ENCODE measurements at places on chromosomes 6 and 20.
A peak's percentile ranks its signal among the peaks of the same experiment; 100 is the strongest.

GRCh38 chr6:44650947-44651346 lies 263.4 kb downstream of the CDC5L start:
- DNase-seq, result no peak

DNA sequence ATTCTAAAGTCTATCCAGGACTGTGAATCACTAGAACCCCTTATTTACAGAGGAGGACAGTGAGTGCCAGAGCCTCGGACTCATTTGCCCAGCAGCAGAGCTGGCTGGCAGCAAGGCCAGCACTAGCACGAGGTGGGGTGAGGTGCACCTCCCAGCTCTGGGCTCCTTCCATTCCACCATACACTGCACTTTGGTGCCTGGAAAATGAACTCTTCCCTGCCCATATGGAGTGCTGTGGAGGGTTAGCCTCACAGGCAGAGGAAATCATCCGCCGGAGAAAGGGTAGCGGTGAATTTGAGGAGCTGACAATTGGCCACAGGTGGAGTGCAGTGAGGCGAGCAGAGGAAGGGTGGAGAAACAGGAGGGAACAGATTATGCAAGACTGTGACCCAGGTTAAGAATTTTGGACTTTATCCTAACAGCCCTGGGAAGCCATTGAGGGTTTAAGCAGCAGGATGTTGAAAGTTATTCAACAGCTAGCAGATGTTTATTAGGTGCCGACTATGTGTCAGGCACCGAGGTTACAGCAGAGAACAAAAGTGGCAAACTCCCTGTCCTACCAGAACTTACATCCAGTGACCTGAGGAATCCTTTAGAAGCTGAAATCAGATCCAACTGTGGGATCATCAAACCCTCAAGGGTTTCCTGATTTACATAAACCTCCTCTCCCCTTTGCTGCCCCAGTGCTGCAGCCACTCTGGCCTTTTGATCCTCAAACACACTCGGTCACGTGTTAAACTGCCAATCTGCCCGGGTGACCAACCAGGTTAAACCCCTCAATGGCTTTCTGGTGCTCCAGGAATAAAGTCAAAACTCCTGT lies 6.2 kb downstream of the TRIM26 start:
- DNase-seq, result no peak

DNA sequence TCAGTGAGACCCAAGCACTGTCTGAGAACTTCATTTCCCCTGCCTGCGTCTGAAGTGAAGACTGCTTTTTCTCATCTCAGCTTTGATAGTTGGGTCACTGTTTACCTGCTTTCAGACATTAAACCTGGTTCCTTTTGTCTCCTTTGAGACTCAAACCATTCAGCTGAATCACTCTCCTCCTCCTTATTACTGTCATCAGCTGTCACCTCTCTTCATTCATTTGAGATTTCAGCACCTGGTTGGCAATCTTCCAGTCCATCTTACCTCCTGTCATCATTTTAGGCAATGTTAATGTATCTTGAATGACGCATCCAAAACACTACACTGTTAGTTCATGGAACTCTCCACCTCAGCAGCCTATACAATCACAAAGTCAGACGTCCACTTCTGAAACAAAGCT lies 34.3 kb upstream of the SOX4 start:
- DNase-seq, result no peak

- no peak for DNase-seq
These were observed 492.4 kb downstream of the PKHD1 start for GRCh38 chr6:51594981-51595380.

- no peak for DNase-seq
These were observed 60.6 kb upstream of the NT5E start for GRCh38 chr6:85389151-85389797.

DNA sequence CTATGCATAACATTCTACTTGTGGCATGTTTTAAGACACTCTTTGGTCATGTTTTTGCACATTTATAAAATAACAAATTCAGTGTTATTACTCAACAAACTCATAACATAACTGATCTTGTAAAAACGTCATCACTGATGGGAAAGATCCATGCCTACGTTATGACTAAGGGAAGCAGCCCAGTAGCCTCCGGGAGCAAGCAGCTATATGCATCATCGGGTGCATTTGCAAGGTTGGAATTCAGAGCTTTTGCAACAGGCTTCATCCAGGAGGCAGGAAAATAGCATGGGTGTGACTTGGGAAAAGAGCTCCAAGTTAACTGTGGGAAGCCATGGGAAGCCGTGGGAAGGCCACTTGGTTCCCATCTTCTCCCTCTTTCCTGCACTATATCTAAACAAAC lies 271.6 kb upstream of the SGK1 start:
- DNase-seq, result no peak

- no peak for DNase-seq
These were observed 27.3 kb downstream of the COL21A1 start for GRCh38 chr6:56220078-56220477.

DNA sequence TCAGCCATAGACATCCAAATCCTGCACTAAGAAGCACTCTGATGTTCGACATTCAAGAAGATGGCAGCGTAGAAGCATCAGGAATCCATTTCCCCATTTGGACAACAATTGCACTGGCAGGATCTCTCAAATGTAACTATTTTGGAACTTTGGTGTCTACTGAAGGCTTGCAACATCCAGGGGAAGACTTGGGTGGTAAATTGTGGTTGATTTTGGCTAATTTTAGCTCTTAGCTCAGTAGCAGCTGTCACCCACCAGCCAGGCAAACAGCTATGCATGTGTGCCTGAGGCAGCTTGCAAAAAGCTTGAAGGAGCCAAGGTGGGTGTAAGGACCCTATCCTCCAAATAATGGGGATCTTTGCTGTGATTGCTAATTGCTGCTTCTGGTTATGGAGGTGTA lies 35.1 kb upstream of the PPP1R3G start:
- no peak for DNase-seq

DNA sequence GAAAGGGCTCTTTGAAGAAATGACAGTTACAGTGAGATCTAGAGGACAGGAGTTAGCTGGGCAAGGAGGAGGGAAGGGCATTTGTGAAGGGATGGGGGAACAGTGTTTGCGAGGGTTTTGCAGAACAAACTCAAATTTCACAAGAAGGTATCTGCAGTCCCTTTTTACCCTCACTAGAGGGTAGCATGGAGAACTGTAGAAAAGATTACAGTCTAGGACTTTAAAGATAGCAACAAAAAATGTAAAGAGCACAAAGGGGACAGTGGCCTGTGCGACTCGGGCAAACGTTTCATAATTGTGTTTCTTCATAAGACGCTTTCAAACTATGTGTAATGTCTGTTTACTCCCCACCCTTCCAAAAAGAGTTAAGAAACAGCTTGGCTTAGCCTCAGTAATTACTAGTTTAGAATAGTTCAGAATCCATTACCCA lies 21.2 kb upstream of the ASXL1 start:
- peak; percentile 28 for DNase-seq

GRCh38 chr20:1364106-1364505 lies 28.7 kb downstream of the FKBP1A start:
- DNase-seq, result no peak

DNA sequence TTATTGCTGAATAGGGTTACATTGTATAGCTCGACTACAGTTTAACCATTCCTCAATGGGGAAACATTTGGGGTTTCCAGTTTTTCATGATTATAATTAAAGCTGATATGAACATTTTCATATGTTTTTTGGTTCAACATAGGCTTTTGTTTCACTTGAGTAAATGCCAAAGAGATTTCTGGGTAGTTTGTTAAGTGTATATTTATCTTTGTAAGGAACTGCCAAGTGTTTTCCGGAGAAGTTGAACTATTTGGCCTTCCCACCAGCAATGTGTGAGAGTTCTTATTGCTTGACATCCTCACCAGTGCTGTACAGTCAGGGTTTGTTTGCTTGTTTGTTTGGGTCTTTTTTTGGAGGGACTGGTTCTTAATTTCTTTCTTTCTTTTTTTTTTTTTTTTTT lies 83.7 kb upstream of the RALY start:
- DNase-seq, result no peak

GRCh38 chr20:34808583-34808982 lies 16.9 kb downstream of the NCOA6 start:
- no peak for DNase-seq

GRCh38 chr6:145375502-145375901 lies 359.8 kb downstream of the EPM2A start:
- no peak for DNase-seq

DNA sequence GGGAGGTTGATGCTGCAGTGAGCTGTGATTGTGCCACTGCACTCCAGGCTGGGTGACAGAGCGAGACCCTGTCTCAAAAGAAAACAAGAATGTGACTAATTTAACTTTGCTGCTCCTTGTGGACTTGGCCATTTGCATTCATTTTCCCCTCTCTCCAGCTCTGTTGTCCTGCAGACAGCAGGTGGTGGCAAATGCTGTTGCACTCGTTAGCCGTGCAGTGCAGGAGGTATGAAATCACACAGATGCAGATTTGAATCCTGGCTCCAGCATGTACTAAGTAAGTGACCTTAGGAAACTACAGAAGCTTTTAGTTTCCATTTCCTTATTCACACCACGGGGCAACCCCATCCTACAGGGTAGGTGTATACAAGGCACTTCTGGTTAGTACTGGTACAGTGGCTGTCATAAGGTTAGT lies 9.6 kb upstream of the BEND3 start:
- DNase-seq, result no peak

- no peak for DNase-seq
These were observed 320.2 kb downstream of the MAFB start for GRCh38 chr20:40368876-40369275.

DNA sequence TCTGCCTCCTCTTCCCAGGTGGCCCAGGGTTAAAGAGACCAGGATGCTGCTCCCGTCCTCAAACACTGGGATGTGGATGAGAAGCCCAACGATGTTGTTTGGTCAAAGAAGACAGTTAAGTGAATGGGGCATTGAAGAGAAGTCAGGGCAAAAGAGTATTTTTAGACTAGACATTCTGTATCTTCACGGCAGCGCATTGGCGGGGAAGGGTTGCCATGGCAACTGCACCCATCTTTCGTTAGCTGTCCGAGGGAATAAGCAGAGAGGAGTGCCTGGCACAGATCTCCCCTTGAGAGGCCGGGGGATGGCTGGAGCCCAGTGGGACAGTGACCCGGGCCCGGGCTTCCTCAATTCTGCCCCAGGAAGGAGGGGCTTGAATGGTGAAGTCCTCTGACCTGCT lies 56.4 kb upstream of the GPR31 start:
- DNase-seq, result no peak

GRCh38 chr6:71277926-71278600 lies 10.5 kb upstream of the OGFRL1 start:
- DNase-seq, result no peak

DNA sequence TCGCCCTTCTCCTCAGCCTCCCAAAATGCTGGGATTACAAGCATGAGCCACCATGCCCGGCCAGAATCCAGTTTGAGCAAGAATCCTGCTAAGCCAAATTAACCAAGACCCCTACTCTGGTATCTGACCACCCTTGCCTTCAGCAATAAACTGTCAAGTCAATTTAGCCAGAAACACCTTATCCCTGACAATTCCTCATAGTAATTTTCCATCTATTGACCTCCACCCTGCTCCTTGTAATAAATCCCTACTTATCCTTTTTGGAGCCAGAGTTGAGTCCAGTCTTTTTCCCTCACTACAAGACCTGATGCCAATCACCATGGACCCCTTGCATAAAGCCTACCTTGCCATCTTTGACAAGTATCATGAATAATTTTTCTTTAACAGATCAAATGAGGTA lies 114.1 kb upstream of the GPR6 start:
- DNase-seq, result no peak

- DNase-seq, result no peak
These were observed 4.2 kb upstream of the MAVS start for GRCh38 chr20:3842348-3842930.

DNA sequence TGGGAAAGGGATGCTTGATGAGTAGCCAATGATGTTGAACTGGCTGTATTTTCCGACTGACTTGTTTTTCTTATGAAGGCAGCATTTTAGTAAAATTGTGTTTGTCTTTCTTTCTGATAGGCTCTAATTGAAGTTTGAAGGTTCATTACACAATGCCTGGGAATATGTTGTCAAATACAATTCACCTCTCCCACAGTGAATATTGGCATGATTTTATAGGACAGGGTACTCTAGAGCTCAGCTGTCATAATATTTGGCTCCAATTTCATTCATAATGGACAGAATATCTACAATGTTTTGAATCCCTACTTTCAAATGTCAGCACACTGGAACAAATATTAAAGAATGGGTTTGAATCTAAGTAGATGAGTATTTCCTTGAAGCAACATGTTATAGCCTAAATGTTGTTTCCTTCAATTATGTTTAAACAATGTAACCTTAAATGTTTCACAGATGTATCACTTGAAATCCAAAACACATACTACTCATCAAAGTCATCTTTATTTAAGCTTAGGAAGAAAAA lies 81.4 kb downstream of the LAMA2 start:
- DNase-seq, result no peak

DNA sequence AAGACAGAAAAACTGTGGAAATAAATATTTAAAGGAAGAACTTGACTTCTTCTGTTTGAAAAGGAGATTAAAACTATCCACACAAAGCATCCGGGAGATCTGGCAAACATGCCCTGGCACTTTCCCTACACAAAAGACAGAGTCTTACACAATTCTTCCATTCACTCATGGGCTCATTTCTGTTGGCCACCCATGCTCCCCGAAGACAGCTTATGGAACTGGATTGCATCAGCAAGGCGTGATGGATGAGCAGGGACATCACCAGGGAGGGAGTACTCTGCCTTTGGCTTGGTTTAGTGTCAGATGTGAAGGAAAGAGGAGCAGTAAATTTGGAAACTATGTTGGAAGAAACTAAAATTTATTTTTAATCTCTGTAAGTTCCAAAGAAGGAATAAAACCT lies 379.3 kb downstream of the CD109 start:
- DNase-seq, result no peak

GRCh38 chr6:159105716-159106115 lies 60.9 kb upstream of the TAGAP start:
- no peak for DNase-seq

DNA sequence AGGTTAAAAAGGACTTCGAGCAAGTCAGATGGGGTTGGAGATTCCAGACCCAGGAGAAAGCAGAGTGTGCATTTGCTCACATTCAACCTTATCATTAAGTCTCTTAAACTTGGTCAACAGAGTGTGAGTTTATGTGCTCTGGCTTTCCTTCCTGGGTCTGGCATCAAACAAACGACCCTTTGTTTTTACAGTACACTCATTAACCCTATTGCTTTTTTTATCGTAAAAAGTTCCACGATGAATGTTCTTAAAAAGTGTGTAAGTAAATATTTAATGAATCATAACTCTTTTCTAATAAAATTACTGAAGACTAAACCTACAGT lies 2.5 kb downstream of the FYN start:
- DNase-seq, result no peak

All from CD4-positive, alpha-beta T cell treated with Interleukin-1 beta for 1 hour (primary cell).